Activated CD4-positive, alpha-beta T cell treated with anti-CD3 and anti-CD28 coated beads, Interleukin-2, amount 10 ng/mL, durations not matched to agents 24 days and 14 days (primary cell): ENCODE measurements at places on chromosomes 3 and 15.

DNA sequence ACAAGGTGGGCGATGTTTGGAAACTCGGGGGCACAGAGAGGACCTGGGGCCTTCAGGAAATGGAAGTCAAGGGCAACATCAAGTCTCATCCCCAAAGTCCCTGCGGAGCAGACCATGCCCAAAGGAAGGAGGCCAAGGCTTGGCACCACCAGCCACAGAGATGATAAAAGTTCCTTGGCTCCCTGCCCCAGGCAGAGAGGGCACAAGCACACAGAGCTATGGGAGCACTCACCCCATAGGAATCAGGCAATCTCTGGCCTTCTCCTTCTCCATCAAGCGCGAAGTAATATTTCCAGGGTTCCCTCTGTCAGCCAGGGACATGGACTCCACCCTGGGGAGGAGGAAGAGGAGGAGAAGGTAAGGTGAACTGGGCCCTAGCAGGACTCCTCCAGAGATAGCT is 7.9 kb downstream of the ACAA1 start:
- H3K36me3 ChIP-seq = peaks cover 65% of the 10 kb centered on the region
- peaks cover 16% of the 10 kb centered on the region for H3K4me1 ChIP-seq
- no peak for DNase-seq
- H3K4me3 ChIP-seq = no peak overlapping the region
- no peaks in the 10 kb centered on the region for H3K27me3 ChIP-seq

- peaks cover 50% of the 10 kb centered on the region for H3K27me3 ChIP-seq
- no peaks in the 10 kb centered on the region for H3K36me3 ChIP-seq
- H3K4me3 ChIP-seq = no peak overlapping the region
- no peak overlapping the region for H3K27ac ChIP-seq
- DNase-seq = no peak
- peaks cover 2% of the 10 kb centered on the region for H3K4me1 ChIP-seq
These were observed 126.6 kb upstream of the NEO1 start for GRCh38 chr15:72925661-72926060.

- DNase-seq = no peak
- no peak overlapping the region for H3K27ac ChIP-seq
- no peak overlapping the region for H3K4me3 ChIP-seq
These were observed 10.9 kb upstream of the CD200R1L start for GRCh38 chr3:112857526-112857925.

DNA sequence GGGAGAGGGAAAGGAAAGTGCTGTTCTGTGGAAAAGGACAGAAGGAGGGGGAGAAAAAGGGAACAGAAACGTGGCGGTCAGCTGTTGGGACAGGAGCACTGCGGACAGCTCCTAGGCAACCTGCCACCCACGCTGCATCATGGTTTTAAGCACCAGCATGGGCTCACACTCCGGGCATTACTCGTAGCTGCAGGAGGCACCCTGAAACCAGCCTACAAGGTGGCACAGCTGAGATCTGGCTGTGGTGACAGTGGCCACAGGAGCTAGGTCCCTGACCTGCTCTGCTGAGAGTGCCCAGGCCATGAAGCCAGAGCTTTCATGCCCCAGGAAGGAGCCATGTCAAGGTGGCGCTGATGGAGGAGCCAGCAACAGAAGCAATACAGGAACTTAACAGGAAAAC is 161.4 kb upstream of the ST8SIA2 start:
- H3K4me1 ChIP-seq = no peaks in the 10 kb centered on the region
- no peaks in the 10 kb centered on the region for H3K36me3 ChIP-seq
- no peak overlapping the region for H3K27ac ChIP-seq
- no peak for DNase-seq
- H3K4me3 ChIP-seq = no peak overlapping the region
- peaks cover 15% of the 10 kb centered on the region for H3K27me3 ChIP-seq

GRCh38 chr3:64559588-64559987 is 128.2 kb downstream of the ADAMTS9 start:
- no peak for DNase-seq
- H3K27ac ChIP-seq = no peak overlapping the region
- no peaks in the 10 kb centered on the region for H3K4me1 ChIP-seq
- no peaks in the 10 kb centered on the region for H3K27me3 ChIP-seq

DNA sequence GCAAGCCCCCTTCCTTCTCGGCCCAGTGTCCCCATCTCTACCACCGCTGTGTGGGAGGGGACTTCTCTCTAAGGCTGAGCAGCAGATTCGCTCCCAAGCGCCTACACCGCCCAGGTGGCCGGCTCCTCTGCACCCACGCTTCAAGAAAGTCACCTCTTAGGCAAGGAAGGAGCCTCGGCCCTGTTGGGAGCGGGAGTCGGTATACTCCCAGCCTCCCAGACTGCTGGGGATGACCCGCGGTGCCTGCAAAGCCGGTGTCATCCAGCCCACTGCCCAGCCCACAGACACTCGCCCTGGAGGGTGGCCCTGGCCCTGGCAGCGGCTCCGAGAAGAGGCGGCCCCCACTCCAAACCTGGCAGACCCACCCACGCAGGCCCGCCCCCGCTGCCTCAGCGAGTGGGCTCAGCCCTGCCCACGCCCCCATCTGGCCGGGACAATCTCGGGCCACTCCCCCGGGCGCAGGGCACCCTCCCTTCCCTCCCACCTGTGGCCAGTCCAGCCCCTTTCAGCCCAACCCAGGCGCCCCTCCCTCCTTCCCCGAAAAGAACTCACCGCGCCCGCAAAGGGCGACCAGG is 396 bp downstream of the CHRNB4 start:
- peak; percentile 63 for DNase-seq
- H3K27ac ChIP-seq = no peak overlapping the region
- H3K27me3 ChIP-seq = peaks cover 24% of the 10 kb centered on the region
- no peaks in the 10 kb centered on the region for H3K36me3 ChIP-seq
- H3K4me3 ChIP-seq = peak overlapping the region; percentile 51

- no peak overlapping the region for H3K27ac ChIP-seq
- peaks cover 55% of the 10 kb centered on the region for H3K27me3 ChIP-seq
- no peak for DNase-seq
- H3K4me3 ChIP-seq = no peak overlapping the region
- H3K36me3 ChIP-seq = no peaks in the 10 kb centered on the region
- H3K4me1 ChIP-seq = peaks cover 16% of the 10 kb centered on the region
These were observed 47.6 kb downstream of the SSR3 start for GRCh38 chr3:156507285-156507684.

DNA sequence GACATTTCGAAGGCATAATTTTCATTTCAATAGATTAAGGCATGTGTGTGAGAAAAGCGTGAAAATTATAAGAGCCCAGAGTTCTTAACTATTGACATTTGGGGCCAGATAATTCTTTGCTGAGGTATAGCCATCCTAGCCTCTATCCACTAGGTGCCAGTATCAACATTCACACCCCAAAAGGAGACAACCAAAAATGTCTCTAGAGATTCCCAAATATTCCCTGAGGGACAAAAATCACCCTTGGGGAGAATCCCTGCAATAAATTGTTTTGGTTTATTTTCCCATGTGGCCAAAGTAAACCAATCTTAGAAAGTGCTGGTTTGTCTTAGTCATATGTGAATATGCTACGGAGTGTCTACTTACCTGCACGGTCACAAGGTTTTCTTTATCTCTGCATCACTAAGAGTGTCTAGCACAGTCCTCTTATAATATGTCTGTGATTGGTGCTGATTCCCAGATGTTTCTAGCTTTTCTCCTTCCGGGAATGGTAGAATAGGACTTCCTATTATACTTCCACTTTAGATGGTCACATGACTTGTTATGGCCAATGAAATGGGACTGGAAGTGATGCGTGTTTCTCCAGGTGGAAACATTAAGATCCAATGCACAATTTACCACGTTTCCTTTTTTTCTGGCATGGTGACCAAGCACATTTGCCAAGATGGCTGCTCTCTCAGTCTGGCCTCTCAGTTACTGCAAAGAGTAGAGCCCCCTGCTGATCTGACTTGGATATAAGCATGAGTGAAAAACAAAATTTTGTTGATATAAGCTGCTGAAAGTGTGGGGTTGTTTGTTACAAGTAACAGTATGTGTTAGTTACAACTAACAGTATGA is 8.0 kb upstream of the KBTBD8 start:
- H3K36me3 ChIP-seq = no peaks in the 10 kb centered on the region
- peaks cover 18% of the 10 kb centered on the region for H3K27me3 ChIP-seq
- no peak overlapping the region for H3K27ac ChIP-seq
- H3K4me3 ChIP-seq = no peak overlapping the region
- H3K4me1 ChIP-seq = peaks cover 4% of the 10 kb centered on the region
- DNase-seq = no peak

GRCh38 chr3:27607370-27607769 is 114.8 kb downstream of the EOMES start:
- H3K4me3 ChIP-seq = no peak overlapping the region
- no peaks in the 10 kb centered on the region for H3K4me1 ChIP-seq
- H3K27ac ChIP-seq = no peak overlapping the region
- H3K27me3 ChIP-seq = no peaks in the 10 kb centered on the region

GRCh38 chr3:158111861-158112260 is 2.0 kb downstream of the RSRC1 start:
- H3K27ac ChIP-seq = no peak overlapping the region
- peak overlapping the region; percentile 34 for H3K4me3 ChIP-seq
- peaks cover 33% of the 10 kb centered on the region for H3K4me1 ChIP-seq
- peaks cover 23% of the 10 kb centered on the region for H3K27me3 ChIP-seq

- H3K4me1 ChIP-seq = no peaks in the 10 kb centered on the region
- H3K27me3 ChIP-seq = no peaks in the 10 kb centered on the region
- no peak overlapping the region for H3K4me3 ChIP-seq
- no peak overlapping the region for H3K27ac ChIP-seq
- no peaks in the 10 kb centered on the region for H3K36me3 ChIP-seq
- no peak for DNase-seq
These were observed 260.6 kb upstream of the MME start for GRCh38 chr3:154819491-154819890.

- no peak for DNase-seq
- H3K4me1 ChIP-seq = no peaks in the 10 kb centered on the region
- H3K27me3 ChIP-seq = no peaks in the 10 kb centered on the region
- no peak overlapping the region for H3K27ac ChIP-seq
These were observed 387.4 kb downstream of the EPHA6 start for GRCh38 chr3:97201814-97202213.

- DNase-seq = peak; percentile 77
- H3K4me3 ChIP-seq = no peak overlapping the region
- no peaks in the 10 kb centered on the region for H3K36me3 ChIP-seq
These were observed 34.8 kb downstream of the COMMD2 start for GRCh38 chr3:149717391-149718056.

DNA sequence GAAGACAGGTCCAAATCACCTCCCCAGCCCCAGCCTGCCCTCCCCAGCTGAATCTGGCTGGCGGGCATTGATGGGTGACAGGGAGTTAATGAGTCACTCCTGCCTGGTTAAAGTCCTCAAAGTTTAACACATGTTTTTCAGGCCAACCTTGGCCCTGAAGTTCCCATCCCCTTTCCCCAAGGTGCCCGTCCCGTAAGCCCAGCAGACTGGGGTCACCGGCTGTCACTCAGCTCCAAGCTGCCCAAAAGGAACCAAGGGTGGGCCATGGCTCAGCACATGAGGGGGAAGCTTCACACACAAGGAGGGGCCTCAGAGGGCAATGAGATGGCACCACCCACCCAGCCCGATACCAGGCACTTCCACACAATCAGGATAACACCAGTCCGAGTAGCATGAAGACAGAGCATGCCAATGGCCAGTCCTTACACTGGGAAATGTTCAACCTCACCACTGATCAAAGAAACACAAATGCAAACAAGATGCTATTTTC is 10.2 kb upstream of the KLF15 start:
- no peak overlapping the region for H3K27ac ChIP-seq
- no peaks in the 10 kb centered on the region for H3K36me3 ChIP-seq
- no peak overlapping the region for H3K4me3 ChIP-seq
- H3K4me1 ChIP-seq = no peaks in the 10 kb centered on the region

DNA sequence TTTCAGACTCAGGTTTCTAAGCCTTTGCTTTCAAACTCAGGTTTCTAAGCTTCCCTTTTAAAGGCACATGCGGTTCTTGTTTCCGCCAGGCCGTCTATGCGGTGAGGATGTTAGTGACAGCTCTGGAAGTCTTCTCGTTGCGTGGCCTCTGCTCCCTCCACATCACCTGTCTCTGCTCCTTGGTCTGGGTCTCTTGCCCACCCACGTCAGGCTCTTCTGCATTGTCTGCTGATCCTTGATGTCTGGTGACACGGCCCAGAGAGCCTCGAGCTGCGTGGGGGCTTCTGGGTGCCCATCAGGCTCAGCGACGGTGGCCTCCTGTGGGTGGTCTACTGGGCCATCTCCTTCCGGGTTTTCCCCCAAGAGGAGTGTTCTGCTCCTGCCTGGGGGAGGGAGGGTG is 30.5 kb downstream of the KLF13 start:
- H3K27me3 ChIP-seq = no peaks in the 10 kb centered on the region
- DNase-seq = peak; percentile 82
- peak overlapping the region; percentile 81 for H3K4me3 ChIP-seq
- H3K4me1 ChIP-seq = peaks cover 81% of the 10 kb centered on the region

DNA sequence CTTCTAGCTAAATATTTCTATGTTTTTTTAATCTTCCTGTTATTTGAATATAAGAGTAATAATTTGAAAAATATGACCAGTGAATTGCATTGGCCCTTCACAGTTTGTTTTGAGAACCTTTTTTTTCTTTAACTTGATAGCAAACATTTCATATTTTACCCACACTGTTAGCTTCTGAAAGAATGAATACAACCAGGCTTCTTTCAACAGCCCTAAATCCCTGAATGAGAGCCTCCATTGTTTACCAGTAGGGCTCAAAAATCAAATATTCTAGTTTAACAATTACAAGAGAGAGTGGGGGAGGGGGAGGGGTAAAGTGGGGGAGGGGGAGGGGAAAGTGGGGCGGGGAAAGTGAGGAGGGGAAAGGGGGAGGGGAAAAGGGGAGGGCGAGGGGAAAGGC is 14.5 kb upstream of the TOP2B start:
- peaks cover 17% of the 10 kb centered on the region for H3K27me3 ChIP-seq
- H3K27ac ChIP-seq = no peak overlapping the region
- H3K4me1 ChIP-seq = no peaks in the 10 kb centered on the region
- H3K36me3 ChIP-seq = no peaks in the 10 kb centered on the region
- H3K4me3 ChIP-seq = no peak overlapping the region
- DNase-seq = no peak

DNA sequence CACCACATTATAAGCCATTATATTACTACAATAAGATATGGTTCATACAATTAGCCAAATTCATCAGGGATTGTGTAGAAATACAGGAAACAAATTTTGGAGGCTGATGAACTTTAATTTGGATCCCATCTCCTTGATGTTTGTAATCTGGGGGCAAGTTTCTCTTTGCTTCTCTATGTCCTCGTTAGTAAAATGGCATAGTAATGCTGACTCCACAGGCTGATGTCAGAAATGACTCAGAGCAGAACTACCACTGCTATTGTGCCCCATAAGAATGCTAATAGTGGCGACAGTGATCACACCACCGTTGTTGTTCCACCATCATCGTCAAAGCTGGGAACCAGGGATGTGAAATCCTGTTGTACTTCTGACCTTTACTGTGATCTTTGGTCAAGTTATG is 722.3 kb upstream of the LMCD1 start:
- H3K27me3 ChIP-seq = no peaks in the 10 kb centered on the region
- DNase-seq = no peak
- H3K4me1 ChIP-seq = no peaks in the 10 kb centered on the region
- no peaks in the 10 kb centered on the region for H3K36me3 ChIP-seq

- no peaks in the 10 kb centered on the region for H3K4me1 ChIP-seq
- H3K4me3 ChIP-seq = no peak overlapping the region
- no peak for DNase-seq
These were observed 436.4 kb upstream of the GOLIM4 start for GRCh38 chr3:168532135-168532534.

GRCh38 chr3:183253528-183254486 is 754 bp downstream of the B3GNT5 start:
- peaks cover 12% of the 10 kb centered on the region for H3K27me3 ChIP-seq
- H3K36me3 ChIP-seq = peaks cover 6% of the 10 kb centered on the region
- H3K4me3 ChIP-seq = peak overlapping the region; percentile 84
- peak; percentile 80 for DNase-seq

GRCh38 chr3:1805331-1805730 is 293.3 kb upstream of the CNTN4 start:
- no peak overlapping the region for H3K4me3 ChIP-seq
- DNase-seq = no peak
- no peaks in the 10 kb centered on the region for H3K36me3 ChIP-seq
- no peaks in the 10 kb centered on the region for H3K4me1 ChIP-seq
- H3K27ac ChIP-seq = no peak overlapping the region
